ENCODE measurements at places on chromosomes 6 and 20.

DNA sequence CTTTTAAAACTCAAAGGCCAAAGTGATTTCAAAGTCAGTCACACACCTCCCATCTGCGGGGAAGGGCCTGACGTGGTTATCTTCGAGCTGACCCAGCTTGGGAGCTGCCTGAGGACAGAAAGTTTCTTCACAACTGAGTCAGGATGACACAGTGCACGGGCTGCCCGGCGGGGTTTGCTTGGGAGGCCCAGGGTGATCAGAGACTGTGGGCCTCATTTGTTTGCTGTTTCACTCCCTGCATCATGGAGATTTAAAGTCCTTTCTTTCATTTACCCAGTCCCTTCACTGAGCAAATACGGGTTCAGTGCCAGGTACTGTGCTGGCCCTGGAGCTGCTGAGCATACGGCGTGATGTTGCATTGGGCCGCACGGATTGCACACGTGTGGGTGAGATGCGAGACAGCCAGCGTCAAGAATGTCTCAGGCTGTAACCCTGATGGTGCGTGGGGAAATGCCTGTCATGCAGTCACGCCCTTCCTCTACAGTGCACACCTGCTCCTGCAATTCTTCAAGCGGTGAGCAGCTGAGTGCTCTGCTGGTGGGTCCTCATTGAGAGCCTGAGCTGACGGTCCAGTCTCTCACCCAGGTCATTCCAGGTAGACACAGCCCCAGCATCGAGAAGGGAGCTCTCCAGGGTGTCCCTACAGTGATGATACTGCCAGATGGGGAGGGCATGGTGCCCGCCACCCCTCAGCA lies 82.7 kb upstream of the PMEPA1 start:
- no peak for DNase-seq

- no peak for DNase-seq
These were observed 34.0 kb downstream of the PERP start for GRCh38 chr6:138073264-138073663.

GRCh38 chr20:2658414-2659354 lies 5.3 kb downstream of the IDH3B start:
- DNase-seq = no peak

- DNase-seq = no peak
These were observed 27.5 kb downstream of the EPB41L1 start for GRCh38 chr20:36181934-36182603.

DNA sequence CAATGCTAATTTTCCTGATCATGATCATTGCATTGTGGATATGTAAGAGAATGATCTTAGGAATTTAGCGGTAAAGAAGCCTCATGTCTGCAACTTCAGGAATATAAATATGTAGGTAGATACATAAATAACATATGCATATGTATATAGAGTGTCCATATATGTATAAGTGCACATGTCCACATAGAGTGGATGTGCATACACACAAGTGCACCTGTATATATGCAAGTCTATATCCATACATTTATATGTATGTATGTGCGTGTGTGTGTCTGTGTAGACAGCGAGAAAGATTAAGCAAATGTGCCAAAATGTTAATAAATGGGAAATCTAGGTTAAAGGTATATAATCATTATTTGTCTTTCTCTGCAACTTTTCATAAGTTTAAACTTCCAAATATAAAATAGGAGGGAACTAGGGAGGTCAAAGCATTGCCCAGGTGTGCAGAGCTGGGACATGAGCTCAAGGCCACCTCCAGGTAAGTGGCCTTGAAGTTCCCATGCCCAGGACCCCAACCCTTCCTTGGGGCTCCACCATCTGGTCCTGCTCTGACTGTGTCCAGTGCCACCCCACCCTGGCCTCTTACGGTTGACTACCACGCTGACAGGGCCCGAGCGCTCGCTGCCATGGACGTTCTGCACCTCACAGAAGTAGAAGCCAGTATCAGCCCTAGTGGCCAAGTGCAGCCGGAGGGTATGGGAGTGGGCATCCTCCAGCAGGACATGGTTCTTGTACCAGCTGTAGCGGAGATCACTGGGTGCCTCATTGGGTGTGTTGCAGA lies 9.6 kb downstream of the SIGLEC1 start:
- no peak for DNase-seq

- peak; percentile 2 for DNase-seq
These were observed 51.3 kb upstream of the GLP1R start for GRCh38 chr6:38997128-38997761.

DNA sequence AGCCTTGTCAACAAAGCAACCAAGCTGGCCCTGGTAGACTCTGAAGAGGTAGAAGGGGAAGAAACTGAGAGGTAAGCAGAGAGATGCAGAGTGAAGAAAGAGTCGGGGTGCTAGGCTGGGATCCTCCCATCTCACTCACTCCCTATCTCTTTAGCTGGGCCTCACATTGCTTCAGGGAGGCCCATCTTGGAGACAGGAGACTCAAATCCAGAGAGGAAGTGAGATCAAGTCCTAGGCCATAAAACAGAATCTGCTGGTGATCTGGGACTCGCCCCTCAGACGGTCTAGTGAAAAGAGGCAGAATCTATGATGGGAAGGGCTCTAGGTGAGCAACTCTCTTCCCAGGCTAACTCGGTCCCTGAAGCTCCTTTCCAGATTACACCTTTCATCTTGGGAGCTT lies 659 bp upstream of the GUCA1B start:
- no peak for DNase-seq

DNA sequence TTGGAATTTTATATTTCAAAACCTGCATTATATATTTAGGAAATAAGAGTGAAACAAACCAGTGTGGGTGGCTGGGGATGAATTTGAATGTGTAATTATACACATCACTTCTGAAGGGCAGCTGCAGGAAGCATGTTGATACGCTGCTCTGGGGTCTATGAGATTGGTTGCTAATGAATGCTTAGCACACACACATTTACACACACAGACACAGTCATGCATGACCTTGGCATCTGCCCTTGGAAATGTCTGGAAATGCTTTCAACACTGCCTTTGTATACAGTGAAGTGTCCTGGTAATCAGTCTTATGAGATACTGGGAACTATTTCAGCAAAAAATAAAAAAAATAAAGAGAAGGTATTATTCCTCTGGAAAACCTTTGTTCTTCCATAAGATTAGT lies 83.4 kb downstream of the ELOVL4 start:
- no peak for DNase-seq

- DNase-seq = no peak
These were observed 665.2 kb downstream of the DOK5 start for GRCh38 chr20:55140631-55141030.

GRCh38 chr20:40444516-40444915 lies 244.5 kb downstream of the MAFB start:
- no peak for DNase-seq

- no peak for DNase-seq
These were observed 71.5 kb downstream of the NDUFAF5 start for GRCh38 chr20:13856354-13856753.

GRCh38 chr20:58092353-58092752 lies 136.1 kb downstream of the ANKRD60 start:
- no peak for DNase-seq

GRCh38 chr6:149648148-149649145 lies at the start of gene KATNA1:
Gene KATNA1, minus strand, starts transcription at chr6:149648714. Its CDS starts 10,167 bp downstream, at chr6:149638547.
- DNase-seq = peak; percentile 51

DNA sequence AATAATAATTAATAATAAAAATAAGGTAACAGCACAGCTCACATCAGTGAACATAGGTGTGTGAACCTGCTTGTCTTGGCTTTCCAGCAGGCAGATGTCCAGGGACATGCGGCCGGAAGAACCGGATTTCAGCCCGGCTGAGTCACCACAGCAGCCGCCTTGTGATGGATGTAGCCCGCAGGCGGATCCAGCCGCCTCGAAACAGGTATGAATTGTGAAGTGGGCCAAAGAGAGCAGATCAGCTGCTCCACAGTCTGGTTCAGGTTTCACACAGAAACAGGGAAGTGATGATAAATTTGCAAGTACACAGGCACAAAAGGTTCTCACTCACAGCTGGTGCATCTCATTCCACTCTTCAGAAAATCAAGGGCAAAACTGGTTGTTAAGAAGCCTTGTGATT lies 55.1 kb downstream of the ID4 start:
- DNase-seq = no peak

DNA sequence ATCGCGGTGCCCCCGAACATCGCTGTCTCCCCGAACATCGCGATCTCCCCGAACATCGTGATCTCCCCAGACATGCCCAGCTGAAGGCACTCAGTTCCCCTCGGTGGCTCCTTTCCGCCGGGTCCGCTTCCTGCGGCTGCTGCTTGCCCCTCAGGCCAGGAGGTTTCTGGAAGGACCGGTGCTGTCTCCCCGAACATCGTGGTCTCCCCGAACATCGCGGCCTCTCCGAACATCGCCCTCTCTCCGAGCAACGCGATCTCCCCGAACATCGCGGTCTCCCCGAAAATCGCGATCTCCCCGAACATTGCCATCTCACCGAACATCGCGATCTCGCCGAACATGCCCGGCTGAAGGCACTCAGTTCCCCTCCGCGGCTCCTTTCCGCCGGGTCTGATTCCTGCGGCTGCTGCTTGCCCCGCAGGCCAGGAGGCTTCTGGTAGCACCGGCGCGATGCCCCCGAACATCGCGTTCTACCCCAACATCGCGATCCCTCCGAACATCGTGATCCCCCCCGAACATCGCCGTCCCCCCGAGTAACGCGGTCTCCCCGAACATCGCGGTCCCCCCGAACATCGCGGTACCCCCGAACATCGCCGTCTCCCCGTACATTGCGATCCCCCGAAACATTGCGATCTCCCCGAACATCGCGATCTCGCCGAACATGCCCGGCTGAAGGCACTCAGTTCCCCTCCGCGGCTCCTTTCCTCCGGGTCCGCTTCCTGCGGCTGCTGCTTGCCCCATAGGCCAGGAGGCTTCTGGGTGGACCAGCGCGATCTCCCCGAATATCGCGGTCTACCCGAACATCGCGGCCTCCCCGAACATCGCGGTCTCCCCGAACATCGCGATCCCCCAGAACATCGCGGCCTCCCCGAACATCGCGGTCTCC lies 808 bp downstream of the ULBP1 start:
- DNase-seq = no peak

- DNase-seq = no peak
These were observed 6.5 kb upstream of the GPR31 start for GRCh38 chr6:167164261-167164660.

DNA sequence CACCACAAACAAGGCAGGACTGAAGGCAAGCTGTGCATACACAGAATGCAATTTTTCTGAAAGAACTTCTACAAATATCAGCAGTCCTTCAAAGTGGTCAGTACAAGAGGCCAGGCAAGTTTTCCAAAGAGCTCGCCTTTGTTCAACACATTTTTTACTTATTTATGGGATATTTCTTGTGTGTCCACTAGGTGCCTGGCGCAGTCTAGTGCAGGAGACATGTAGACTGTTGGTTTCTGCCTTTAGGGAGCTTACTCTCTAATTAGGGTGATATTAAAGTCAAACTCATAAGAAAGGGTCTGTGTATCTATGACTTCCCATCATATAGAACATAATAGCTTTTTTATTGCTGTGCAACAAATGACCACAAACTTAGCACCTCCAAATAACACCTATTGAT lies 21.2 kb upstream of the VEGFA start:
- no peak for DNase-seq

GRCh38 chr20:25252686-25253421 lies 5.0 kb downstream of the PYGB start:
- DNase-seq = no peak

DNA sequence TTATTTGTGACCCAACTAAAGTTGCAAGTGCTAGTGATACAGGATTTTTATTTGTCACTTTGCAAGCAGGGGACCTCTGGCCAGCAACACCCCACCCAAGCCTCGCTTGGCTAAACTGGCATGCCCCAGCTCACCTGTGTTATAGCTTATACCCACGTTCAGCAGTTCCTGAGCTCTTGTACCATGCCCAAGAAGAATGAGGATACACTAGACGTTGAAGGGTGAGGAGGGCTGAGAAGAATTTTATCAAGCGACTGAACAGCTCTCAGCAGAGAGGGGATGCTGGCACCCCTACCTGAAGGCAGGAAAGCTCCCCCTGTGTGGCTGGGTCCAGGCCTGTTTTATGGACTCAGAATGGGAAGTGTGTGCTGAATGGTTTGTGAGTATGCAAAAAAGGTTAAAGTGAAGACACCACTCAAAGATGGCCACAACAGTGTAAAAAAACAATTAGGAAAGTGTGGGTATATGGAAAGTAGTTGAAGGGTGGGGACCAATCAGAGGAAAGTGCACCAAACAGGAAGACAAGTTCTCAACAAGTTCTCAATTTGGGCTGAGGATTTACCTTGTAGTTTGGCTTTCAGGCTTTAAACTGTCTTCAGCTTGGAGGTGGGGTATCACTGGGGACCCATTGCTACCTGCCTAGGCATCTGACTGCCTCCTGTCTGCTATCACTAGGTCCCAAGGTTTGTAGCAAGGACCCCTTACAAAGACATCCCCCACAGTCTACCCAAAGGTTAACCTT lies 15.0 kb downstream of the BTN2A1 start:
- no peak for DNase-seq

- no peak for DNase-seq
These were observed 426.5 kb upstream of the RNF217 start for GRCh38 chr6:124535746-124536145.

DNA sequence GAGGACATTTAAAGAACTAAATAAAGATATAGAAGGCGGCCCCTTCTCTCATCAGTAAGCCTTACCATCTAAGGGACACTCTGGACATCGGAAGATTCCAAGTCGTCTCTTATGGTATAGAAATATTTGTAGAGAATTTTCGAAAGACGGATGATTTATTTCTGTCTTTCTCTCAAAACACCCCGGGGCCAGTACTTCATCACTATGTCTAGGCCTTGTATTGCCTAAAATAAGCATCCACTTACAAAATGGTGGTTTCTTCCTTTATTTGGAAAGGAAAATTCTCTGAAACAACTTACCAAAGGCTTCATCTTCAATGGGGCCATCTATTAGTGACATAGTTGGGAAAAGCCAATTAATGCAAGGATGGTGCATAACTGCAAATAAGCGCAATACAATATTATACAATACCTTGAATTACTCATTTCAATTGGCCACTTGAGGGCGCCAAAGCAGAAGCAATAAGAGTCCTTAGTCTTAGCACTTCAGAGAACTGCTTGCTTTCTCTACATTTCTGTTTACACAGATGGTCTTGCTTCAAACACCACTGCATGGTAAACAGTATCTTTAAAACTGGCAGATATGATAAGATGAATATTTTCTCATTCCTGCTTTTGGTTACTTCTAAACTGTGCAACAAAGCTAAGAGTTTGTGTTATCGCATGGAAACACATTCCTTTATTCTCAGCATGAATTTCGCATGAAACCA lies 113.2 kb downstream of the VIP start:
- DNase-seq = peak; percentile 47

DNA sequence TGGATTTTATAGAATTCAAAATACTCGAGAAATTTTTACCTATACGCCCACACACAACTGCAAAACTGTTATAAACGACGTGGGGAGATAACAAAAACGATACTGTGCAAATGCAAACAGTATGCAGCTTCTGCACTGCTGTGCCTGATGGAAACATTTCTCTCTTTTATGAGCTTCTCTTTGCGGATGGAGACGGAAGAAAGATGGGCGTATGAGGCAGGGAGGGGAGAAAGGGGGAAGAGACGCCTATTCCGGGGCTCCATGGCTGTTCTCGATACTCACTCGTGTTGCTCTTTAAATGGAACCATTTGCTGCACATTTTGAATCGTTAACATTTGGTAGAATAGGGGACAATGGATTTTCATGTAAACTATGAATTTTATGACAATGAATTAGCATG lies 69.1 kb upstream of the EXOC2 start:
- no peak for DNase-seq

- no peak for DNase-seq
These were observed 701.7 kb upstream of the CITED2 start for GRCh38 chr6:140076105-140076504.

- no peak for DNase-seq
These were observed 203.9 kb upstream of the PRDM1 start for GRCh38 chr6:105882121-105882803.

- no peak for DNase-seq
These were observed 250.5 kb downstream of the ESR1 start for GRCh38 chr6:152057832-152058498.
